ENCODE measurements at places on chromosomes 11 and 22. TPM values are rescaled to one million over a fixed set of nuclear protein-coding genes. Genes with fewer than 3 reads are reported as not detected.

The PRSS23 gene
- 4.2 TPM for total RNA-seq

The RFPL3 gene
- total RNA-seq: not detected

The C1QTNF5 gene
- 2.2 TPM for total RNA-seq

DNA sequence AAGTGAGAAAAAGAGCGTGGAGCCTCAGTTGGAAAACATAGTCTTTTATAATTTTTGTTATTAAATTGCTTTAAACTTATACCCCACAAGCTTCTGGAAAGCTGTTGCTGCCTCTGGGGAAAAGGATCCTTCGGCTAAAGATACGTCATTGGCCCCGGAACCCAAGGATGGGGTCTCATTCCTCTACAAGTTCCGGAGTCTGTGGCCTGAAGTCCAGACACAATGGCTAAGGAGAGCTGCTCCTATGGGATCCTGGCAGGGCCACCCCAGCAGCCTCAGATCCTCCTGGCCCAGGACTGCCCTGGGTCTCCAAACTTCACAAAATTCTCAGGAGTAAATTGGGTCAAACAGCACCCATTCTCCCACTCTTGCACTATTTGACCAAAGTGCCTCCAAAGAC lies 5.9 kb downstream of the WT1 start:
- H3K27ac ChIP-seq: no peak overlapping the region
- H3K27me3 ChIP-seq: peaks cover 100% of the 10 kb centered on the region
- no peak for DNase-seq
- H3K4me3 ChIP-seq: 0 out of 2 replicates have a peak overlapping the region, but pooled peaks have one; percentile 6

- peaks cover 49% of the 10 kb centered on the region for H3K36me3 ChIP-seq
- H3K4me3 ChIP-seq: no peak overlapping the region
- no peaks in the 10 kb centered on the region for H3K4me1 ChIP-seq
- DNase-seq: no peak
- no peaks in the 10 kb centered on the region for H3K27me3 ChIP-seq
Measured at GRCh38 chr22:19361501-19362103, 69.9 kb downstream of the HIRA start.

DNA sequence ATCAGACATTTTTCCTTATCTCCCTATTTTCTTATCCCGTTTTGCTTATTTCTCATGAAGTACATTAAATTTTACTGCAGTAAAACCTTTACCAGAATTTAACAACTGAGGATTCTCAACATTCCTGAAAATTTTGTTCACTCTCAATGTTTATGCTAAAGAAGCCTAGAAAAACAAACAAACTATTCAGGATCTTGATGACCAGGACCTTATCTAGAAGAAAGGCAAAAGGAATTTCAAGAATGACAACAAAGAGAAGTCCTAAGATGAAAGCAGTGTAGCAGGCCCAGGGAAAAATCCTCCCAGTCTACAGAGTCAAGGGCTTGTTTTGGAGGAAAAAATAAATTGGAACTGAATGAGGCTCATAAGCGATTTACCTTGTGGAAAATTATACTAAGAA lies 283.3 kb upstream of the ARHGAP42 start:
- peak overlapping the region; percentile 31 for H3K4me3 ChIP-seq
- peaks cover 4% of the 10 kb centered on the region for H3K27me3 ChIP-seq
- DNase-seq: no peak
- peaks cover 6% of the 10 kb centered on the region for H3K36me3 ChIP-seq
- peak overlapping the region; percentile 94 for H3K27ac ChIP-seq

- H3K27ac ChIP-seq: no peak overlapping the region
- H3K27me3 ChIP-seq: peaks cover 36% of the 10 kb centered on the region
- DNase-seq: no peak
- H3K4me3 ChIP-seq: no peak overlapping the region
Measured at GRCh38 chr22:37777122-37777687, 30.5 kb upstream of the GCAT start.

GRCh38 chr22:21590809-21591641 lies 23.5 kb downstream of the UBE2L3 start:
- H3K27me3 ChIP-seq: no peaks in the 10 kb centered on the region
- H3K27ac ChIP-seq: peak overlapping the region; percentile 84
- DNase-seq: no peak
- no peak overlapping the region for H3K4me3 ChIP-seq

- no peaks in the 10 kb centered on the region for H3K36me3 ChIP-seq
- no peaks in the 10 kb centered on the region for H3K27me3 ChIP-seq
- peak overlapping the region; percentile 63 for H3K4me3 ChIP-seq
Measured at GRCh38 chr11:848380-848931, 5.8 kb downstream of the TSPAN4 start.

GRCh38 chr11:99683933-99684332 lies 663.2 kb downstream of the CNTN5 start:
- no peaks in the 10 kb centered on the region for H3K27me3 ChIP-seq
- H3K27ac ChIP-seq: no peak overlapping the region
- DNase-seq: no peak
- no peaks in the 10 kb centered on the region for H3K4me1 ChIP-seq

- H3K27ac ChIP-seq: no peak overlapping the region
- H3K27me3 ChIP-seq: no peaks in the 10 kb centered on the region
- H3K4me1 ChIP-seq: peaks cover 16% of the 10 kb centered on the region
- no peak overlapping the region for H3K4me3 ChIP-seq
- H3K36me3 ChIP-seq: no peaks in the 10 kb centered on the region
- no peak for DNase-seq
Measured at GRCh38 chr11:795634-796564, 2.2 kb downstream of the SLC25A22 start.

GRCh38 chr11:78193806-78194205 lies 5.1 kb downstream of the USP35 start:
- no peaks in the 10 kb centered on the region for H3K27me3 ChIP-seq
- DNase-seq: no peak
- no peak overlapping the region for H3K4me3 ChIP-seq
- H3K4me1 ChIP-seq: peaks cover 9% of the 10 kb centered on the region
- no peaks in the 10 kb centered on the region for H3K36me3 ChIP-seq

- DNase-seq: no peak
- H3K4me1 ChIP-seq: peaks cover 40% of the 10 kb centered on the region
- no peaks in the 10 kb centered on the region for H3K36me3 ChIP-seq
- H3K27ac ChIP-seq: peak overlapping the region; percentile 10
- no peak overlapping the region for H3K4me3 ChIP-seq
Measured at GRCh38 chr11:129143335-129143734, 48.8 kb downstream of the ARHGAP32 start.

DNA sequence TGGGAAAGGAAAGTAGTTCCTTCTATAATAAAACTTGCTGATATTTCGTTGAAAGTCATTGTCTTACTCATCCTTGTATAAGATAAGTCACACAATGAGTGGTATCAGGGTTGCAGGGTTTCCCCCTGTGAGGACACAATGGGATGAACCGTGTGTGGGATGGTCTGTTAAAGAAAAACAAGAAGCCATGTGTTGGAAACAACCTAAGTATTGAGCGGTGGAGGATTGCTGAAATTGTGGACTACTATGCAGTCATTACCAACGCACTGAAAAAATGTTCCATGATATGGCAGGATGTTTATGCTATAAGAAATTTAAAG lies 28.6 kb downstream of the PTPRJ start:
- DNase-seq: no peak
- H3K36me3 ChIP-seq: no peaks in the 10 kb centered on the region
- H3K27ac ChIP-seq: no peak overlapping the region
- H3K4me3 ChIP-seq: no peak overlapping the region
- no peaks in the 10 kb centered on the region for H3K27me3 ChIP-seq

GRCh38 chr22:29341849-29342127 lies 26.3 kb upstream of the RASL10A start:
- H3K4me3 ChIP-seq: no peak overlapping the region
- H3K36me3 ChIP-seq: peaks cover 51% of the 10 kb centered on the region
- no peaks in the 10 kb centered on the region for H3K27me3 ChIP-seq
- DNase-seq: no peak
- H3K27ac ChIP-seq: no peak overlapping the region

GRCh38 chr11:32464078-32464477 lies 28.7 kb upstream of the WT1 start:
- no peaks in the 10 kb centered on the region for H3K4me1 ChIP-seq
- no peaks in the 10 kb centered on the region for H3K27me3 ChIP-seq
- H3K27ac ChIP-seq: no peak overlapping the region
- DNase-seq: no peak
- no peaks in the 10 kb centered on the region for H3K36me3 ChIP-seq

Data from WTC11 (cell line).